ENCODE measurements at places on chromosomes 12 and 14. TPM values are rescaled to one million over a fixed set of nuclear protein-coding genes. Genes with fewer than 3 reads are reported as not detected.

MEG3 gene
- 117 TPM for total RNA-seq

RIMBP2 gene
- total RNA-seq, result 0.23 TPM

RHOJ gene
- 7.6 TPM for total RNA-seq

MIPOL1 gene
- total RNA-seq, result 3.7 TPM

PPP1R1A gene
- total RNA-seq, result not detected

Data from pericardium fibroblast (primary cell).